ENCODE measurements at places on chromosomes 7 and 10. TPM values are rescaled to one million over a fixed set of nuclear protein-coding genes. Genes with fewer than 3 reads are reported as not detected.

- H3K36me3 ChIP-seq: no peaks in the 10 kb centered on the region
- no peak for DNase-seq
- no peak overlapping the region for H3K27ac ChIP-seq
- H3K27me3 ChIP-seq: no peaks in the 10 kb centered on the region
Measured at GRCh38 chr10:85139124-85139523, 810.7 kb downstream of the CCSER2 start.

- no peaks in the 10 kb centered on the region for H3K4me1 ChIP-seq
- H3K27ac ChIP-seq: no peak overlapping the region
- H3K36me3 ChIP-seq: no peaks in the 10 kb centered on the region
- H3K4me3 ChIP-seq: no peak overlapping the region
Measured at GRCh38 chr10:118465300-118465874, 123.3 kb upstream of the FAM204A start.

GRCh38 chr10:88754287-88754686 is 5.5 kb upstream of the LIPN start:
- DNase-seq: no peak
- no peak overlapping the region for H3K27ac ChIP-seq
- H3K27me3 ChIP-seq: no peaks in the 10 kb centered on the region
- H3K4me3 ChIP-seq: no peak overlapping the region

- no peak for DNase-seq
- peak overlapping the region; percentile 34 for H3K27ac ChIP-seq
- peaks cover 14% of the 10 kb centered on the region for H3K4me1 ChIP-seq
- H3K36me3 ChIP-seq: no peaks in the 10 kb centered on the region
- H3K27me3 ChIP-seq: peaks cover 15% of the 10 kb centered on the region
- H3K4me3 ChIP-seq: peak overlapping the region; percentile 48
Measured at GRCh38 chr10:80144067-80144695, 11.7 kb downstream of the PLAC9 start.

HOXA7 gene
- total RNA-seq: 0.67 TPM

DNA sequence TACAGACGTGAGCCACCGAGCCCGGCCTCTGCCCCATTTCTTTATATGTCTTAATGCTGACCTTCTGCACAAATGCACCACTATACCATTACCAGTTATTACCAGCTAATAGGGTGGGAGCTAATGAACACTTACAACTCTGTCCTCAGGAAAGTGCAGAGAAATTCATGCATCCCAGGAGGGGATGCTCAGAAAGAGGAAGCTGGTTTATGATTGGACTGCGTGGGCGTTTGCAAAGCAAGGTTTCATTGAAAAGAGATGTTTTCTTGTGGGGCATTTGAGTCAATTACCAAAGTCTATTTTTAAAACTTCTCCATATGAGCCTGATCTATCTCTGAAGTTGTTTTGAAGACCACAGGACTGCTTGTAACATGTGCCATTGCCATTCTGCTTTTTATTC is 417.7 kb upstream of the CELF2 start:
- no peak overlapping the region for H3K27ac ChIP-seq
- no peaks in the 10 kb centered on the region for H3K4me1 ChIP-seq
- no peaks in the 10 kb centered on the region for H3K27me3 ChIP-seq
- no peak overlapping the region for H3K4me3 ChIP-seq

AMZ1 gene
- total RNA-seq: 0.25 TPM
